ENCODE measurements at places on chromosomes 5 and 9.

GRCh38 chr5:53873235-53873634 lies 312.8 kb downstream of the NDUFS4 start:
- DNase-seq, result no peak

- no peak for DNase-seq
These were observed 322.5 kb upstream of the SLC24A2 start for GRCh38 chr9:20111173-20111843.

GRCh38 chr9:87157366-87158031 lies 210.2 kb upstream of the GAS1 start:
- DNase-seq, result no peak

DNA sequence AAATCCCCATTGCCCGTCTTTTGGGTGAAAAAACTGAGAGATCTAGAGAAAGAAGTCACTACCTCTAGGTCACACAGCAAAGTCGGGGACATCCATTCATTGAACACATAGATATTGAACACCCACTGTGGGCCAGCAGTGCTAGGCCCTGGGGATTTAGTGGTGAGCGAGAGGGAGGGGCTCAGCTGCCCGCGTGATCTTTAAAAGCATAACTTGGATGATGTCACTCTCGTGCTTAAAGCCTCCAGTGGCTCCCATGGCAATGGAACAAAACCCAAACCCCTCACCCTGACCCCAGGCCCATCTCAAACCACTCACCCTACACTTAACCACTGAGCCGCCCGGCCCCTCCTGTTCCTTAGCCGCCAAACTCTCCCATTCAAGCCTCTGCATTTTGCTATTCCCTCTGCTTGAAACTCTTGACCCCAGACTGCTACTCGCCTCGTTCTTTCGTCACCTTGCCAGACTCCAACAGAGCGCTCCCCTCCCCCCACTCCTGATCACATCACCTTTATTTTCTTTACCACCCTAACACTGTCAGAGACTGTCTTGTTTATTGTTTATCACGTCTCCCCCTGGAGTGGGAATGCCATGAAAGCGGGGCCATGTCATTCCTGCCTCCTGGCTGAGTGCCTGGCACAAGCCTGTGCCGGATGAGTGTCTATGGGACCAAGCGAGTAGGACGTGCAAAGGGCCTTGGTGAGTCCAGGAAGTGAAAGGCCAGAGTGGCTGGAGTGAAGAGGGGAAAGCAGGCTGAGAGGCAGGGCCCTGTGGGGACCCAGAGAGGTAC lies 710 bp upstream of the PIP5KL1 start:
- DNase-seq, result no peak

DNA sequence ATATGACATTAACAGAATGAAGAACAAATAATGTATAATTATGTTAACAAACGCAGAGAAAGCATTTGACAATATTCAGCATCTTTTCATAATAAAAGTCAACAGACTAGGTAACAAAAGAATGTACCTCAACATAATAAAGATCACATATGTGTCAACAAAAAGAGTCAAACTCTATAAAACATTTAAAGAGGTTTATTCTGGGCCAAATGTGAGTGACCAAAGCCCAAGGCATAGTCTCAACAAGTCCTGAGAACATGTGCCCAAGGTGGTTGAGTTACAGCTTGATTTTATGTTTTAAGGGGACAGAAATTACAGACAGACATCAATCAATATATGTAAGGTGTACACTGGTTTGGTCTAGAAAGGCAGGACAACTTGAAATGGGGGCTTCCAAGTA lies 19.4 kb downstream of the BTNL8 start:
- no peak for DNase-seq

Measured in stimulated activated CD8-positive, alpha-beta memory T cell treated with anti-CD3 and anti-CD28 coated beads, Interleukin-4, amount 100 ng/mL, for 1 hour (primary cell).